PC-3 (cell line): ENCODE measurements at places on chromosomes 16 and 17. TPM values are rescaled to one million over a fixed set of nuclear protein-coding genes. Genes with fewer than 3 reads are reported as not detected.

The ITGB3 gene
- total RNA-seq: 0.36 and 0.69 TPM in 2 replicates

The KRT40 gene
- not detected in 2 replicates for total RNA-seq

The KCNJ2 gene
- total RNA-seq: 0.36 TPM in 1 of 2 replicates, not detected in the other

The RAB37 gene
- total RNA-seq: 0.17 and 0.66 TPM in 2 replicates

The NPTX1 gene
- 0.55 and 4.3 TPM in 2 replicates for total RNA-seq

The VMO1 gene
- 1.2 and 3.1 TPM in 2 replicates for total RNA-seq

The LGALS9B gene
- total RNA-seq: not detected in 2 replicates

The GCGR gene
- 0.11 TPM in 1 of 2 replicates, not detected in the other for total RNA-seq

The SETD6 gene
- total RNA-seq: 22.0 and 22.5 TPM in 2 replicates

The COASY gene
- total RNA-seq: 33.3 and 54.3 TPM in 2 replicates

The MYOCD gene
- not detected in 2 replicates for total RNA-seq

The RGS11 gene
- 1.2 and 1.5 TPM in 2 replicates for total RNA-seq

The CNTNAP1 gene
- 4.6 and 6.6 TPM in 2 replicates for total RNA-seq

The MYH1 gene
- not detected in 2 replicates for total RNA-seq

The CMTM1 gene
- total RNA-seq: 0.92 and 1.4 TPM in 2 replicates

The POLR3K gene
- total RNA-seq: 20.3 and 30.2 TPM in 2 replicates

The PIRT gene
- not detected in 2 replicates for total RNA-seq

The ITGAL gene
- not detected in 2 replicates for total RNA-seq

The TOB1 gene
- total RNA-seq: 28.7 and 39.3 TPM in 2 replicates

The MRC2 gene
- total RNA-seq: 13.5 and 17.2 TPM in 2 replicates

The OR1A1 gene
- not detected in 2 replicates for total RNA-seq
